ENCODE measurements at places on chromosomes 1 and 21.

- no peak for DNase-seq
Measured at GRCh38 chr1:176950736-176951324, 213.7 kb downstream of the ASTN1 start.

GRCh38 chr1:6440198-6441126 lies 15.9 kb downstream of the ESPN start:
- no peak for DNase-seq

- DNase-seq = no peak
Measured at GRCh38 chr1:213830371-213830770, 157.4 kb upstream of the PROX1 start.

GRCh38 chr1:63813829-63814277 lies 40.0 kb downstream of the ROR1 start:
- DNase-seq = no peak

GRCh38 chr1:213647864-213648650 lies 339.7 kb upstream of the PROX1 start:
- DNase-seq = no peak

- no peak for DNase-seq
Measured at GRCh38 chr1:168167806-168168205, 11.0 kb upstream of the TIPRL start.

- no peak for DNase-seq
Measured at GRCh38 chr21:32476661-32477423, 64.3 kb downstream of the EVA1C start.

- no peak for DNase-seq
Measured at GRCh38 chr1:204709960-204710912, 24.7 kb upstream of the LRRN2 start.

DNA sequence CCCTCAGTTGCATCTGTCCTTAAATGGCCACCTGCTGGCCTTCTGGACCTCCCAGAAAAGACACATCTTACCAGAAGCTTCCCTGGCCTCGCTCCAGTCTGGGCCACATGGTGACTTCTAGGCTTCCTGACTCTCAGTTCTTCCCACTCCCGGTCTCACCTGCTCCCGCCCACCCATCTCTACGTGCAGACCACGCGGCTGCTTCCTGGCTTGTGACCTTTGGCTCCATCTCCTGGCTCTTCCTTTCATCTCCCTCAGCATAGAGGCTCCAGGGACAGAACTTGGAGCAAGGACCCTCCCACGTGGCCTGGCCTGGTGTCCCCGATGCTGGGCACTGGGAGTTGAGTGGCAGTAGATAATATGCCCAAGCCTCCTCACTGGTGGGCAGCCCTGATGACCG lies 124.9 kb upstream of the IRF2BP2 start:
- DNase-seq = no peak

DNA sequence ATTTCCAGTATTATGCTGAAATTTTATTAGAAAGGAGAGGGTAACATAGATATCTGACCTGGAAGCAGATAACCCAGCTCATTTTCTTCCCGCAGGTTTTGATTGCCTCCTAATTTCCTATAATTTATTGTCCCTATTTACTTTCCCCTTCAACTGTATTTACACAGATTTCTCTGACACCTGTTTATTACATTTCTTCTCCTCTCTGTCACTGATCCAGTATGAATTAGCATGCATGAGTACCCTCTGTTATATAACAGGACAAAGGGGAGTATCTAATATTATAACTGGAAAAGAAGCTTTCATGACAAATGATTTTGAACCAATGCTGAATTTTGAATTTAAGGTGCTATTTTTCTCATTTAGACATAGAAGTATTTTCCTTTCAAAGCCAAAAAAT lies 37.4 kb downstream of the DENND1B start:
- no peak for DNase-seq

DNA sequence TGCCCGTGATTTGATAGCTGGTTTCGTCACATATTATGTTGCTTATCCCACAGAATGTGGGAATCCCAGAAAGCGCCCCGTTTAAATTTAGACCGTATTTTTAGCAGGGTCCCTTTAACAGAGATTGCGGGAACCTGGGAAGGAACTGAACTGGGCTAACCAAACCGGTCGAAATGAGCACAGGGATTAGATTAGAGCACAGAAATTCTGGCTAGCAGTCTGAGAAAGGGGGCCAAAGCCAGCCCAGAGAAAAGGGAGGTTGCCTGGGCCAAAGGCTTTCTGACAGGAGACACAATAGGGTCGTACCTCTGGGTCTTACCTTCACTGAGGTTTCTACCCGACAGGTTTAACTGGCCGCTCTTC lies 327 bp downstream of the LRRC40 start:
- no peak for DNase-seq

GRCh38 chr1:177848577-177848976 lies 121.3 kb downstream of the SEC16B start:
- no peak for DNase-seq

- no peak for DNase-seq
Measured at GRCh38 chr1:237583756-237584155, 307.0 kb downstream of the ZP4 start.

DNA sequence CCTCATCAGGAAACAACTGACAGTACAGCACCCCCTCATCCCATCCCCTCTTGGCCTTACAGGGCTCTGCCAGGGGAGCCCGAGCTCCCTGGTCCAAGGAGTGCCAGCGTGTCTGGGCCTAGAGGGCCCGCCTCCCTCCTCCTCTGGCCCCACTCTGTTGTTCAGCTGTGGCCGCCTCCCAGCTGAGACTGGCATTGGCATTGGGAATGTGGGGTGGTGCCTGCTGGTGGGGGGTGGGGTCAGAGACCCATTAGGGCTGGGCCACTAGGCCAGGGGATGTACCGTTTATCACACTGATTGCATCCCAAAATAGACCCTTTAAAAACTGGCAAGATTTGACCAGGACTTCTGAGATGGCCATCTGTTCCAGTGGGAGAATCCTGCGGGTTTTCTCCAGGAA lies 1.4 kb downstream of the LDLRAP1 start:
- DNase-seq = no peak

DNA sequence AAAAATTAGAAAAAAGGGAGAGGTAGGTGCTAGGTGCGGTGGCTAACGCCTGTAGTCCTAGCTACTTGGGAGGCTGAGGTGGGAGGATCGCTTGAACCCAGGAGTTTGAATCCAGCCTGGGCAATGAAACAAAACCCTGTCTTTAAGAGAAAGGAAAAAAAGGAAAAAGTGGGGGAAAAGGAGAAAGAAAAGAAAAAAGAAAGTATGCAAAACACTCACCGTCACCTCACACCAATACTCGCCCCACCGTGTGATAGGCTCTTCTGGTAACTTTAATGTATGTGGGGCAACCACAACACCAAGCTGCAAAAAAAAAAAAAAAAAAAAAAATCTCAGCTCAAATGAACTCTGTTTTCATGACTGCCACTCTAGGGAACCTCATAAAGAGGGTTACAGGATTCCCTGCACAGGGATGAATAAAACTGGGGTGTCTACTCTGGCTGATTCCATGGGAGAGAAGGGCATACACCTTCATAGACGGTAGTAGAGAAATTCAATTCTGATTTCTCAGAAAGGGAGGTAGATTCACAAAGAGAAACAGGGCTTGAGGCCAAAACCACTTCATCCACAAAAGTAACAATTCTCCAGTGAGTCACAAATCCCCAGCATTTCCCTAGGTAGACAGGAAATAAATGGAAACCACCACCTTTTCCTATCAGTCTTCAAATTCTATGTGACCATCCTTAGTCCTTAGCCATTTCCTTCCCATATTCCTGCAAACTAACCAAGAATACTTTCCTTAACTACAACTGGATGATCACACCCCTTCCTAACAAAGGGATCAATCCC lies 2.5 kb downstream of the MRPL9 start:
- DNase-seq = no peak

GRCh38 chr1:105368446-105368845 lies 1618.7 kb downstream of the AMY1C start:
- no peak for DNase-seq

DNA sequence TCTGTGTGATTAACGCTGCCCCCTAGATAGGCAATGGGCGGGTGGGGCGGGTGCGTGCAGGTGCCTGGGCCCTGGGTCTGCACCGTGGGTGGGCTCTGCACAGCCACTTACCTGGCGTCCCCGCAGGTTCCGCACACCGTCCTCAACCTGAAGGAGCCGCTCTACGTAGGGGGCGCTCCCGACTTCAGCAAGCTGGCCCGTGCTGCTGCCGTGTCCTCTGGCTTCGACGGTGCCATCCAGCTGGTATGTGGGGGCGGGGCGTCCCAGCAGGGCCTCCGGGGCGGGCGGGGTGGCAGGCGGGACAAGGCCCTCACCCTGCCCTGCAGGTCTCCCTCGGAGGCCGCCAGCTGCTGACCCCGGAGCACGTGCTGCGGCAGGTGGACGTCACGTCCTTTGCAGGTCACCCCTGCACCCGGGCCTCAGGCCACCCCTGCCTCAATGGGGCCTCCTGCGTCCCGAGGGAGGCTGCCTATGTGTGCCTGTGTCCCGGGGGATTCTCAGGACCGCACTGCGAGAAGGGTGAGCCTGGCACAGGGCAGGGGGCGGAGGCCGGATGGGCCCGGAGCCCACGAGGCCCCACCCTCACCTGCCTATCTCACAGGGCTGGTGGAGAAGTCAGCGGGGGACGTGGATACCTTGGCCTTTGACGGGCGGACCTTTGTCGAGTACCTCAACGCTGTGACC lies 22.8 kb downstream of the RNF223 start:
- no peak for DNase-seq

GRCh38 chr1:99546432-99547416 lies 99.2 kb upstream of the PALMD start:
- no peak for DNase-seq

DNA sequence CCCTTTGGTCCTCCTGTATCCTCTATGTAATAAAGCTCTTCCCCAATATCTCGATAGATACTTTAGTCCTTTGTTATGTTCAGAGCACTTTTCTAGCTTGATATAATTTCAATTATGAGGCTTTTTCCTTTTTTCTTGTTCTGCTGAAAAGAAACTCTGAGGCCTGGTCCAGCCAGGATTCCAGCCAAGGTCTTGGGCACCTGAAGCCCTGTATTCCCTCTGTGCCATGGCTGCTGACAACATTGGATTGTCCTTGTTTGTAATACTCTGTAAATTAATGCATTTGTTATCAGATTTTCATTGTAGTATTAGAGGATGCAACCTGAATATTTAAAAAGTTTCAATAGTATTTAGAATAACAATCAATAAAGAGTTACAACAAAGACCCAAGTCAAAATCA lies 67.9 kb upstream of the ADAMTS5 start:
- no peak for DNase-seq

Data from cortex of kidney (tissue), 1 donor.